HT-29 (cell line): ENCODE measurements at places on chromosomes 11 and 22.
A peak's percentile ranks its signal among the peaks of the same experiment; 100 is the strongest.

DNA sequence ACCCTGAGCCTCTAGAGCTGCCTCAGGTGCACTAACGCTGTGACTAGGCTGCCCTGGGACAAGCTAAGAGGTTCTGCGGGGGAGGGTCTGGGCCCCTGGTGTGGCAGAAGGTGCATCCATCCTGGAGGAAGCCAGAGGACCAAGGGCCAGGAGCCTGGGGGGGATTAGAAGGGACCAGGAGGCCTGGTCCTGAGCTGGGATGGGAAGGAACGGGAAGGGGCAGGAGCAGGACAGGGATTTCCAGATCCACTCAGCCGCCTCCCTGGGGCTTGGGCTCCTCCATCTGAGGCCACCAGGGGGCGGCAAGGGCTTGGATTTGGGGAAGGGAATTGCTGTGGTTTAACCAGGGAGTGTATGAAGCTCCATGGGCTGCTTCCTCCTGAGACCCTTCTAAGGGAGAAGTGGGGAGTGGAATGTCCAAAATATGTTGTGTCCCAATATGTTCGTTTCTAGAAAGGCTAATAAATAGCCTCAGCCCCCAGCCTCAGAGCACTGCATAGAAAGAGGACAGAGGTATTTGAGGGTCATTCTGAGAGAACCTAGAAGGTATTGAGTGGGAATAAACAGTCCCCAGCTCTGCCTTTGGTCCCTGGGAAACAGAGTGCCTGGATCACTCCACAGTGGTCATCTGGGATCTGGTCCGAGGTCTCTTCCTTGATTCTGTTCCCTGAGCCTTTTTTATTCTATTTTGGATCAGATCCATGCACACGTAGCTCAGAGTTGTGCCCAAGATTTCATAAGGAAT, 17.4 kb upstream of the PRAME start:
- DNase-seq, result peak; percentile 33

DNA sequence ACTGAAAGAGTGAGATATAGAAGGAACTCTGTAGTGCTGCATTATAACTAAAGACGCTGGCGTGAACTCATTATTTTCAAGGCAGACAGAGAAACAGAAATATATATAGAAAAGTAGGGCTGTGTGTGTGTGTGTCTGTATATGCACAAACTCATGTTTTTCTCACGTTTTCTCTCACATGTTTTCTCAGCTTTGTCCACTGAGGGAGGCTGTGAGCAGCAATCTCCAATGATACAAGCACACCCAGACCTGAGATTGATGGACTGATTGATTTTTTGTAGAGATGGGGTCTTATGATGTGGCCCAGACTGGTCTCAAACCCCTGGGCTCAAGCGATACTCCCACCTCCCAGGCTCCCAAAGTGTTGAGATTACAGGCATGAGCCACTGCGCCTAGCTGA, 122.5 kb downstream of the SERGEF start:
- DNase-seq, result peak; percentile 21

DNA sequence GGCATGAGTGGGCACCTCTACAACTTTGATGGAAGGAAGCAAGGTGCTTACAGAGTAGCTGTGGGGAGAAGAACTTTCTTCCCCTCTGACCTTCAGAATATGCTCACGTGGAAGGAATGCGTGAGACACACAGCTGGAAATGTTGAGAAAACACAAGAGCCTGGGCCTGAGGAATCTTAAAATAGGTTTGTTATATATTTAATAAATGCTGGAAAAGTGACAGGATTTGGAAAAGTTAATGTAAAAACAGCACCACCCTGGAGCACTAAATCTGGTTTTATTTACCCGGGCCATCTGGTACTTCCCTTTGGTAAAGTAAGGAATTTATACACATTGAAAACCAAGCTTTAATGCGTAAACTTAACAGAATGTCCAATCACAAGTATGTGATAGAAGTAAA, 14.0 kb upstream of the AMPD3 start:
- no peak for DNase-seq

- no peak for DNase-seq
Observed at GRCh38 chr11:86753459-86753858, 46.9 kb upstream of the PRSS23 start.

DNA sequence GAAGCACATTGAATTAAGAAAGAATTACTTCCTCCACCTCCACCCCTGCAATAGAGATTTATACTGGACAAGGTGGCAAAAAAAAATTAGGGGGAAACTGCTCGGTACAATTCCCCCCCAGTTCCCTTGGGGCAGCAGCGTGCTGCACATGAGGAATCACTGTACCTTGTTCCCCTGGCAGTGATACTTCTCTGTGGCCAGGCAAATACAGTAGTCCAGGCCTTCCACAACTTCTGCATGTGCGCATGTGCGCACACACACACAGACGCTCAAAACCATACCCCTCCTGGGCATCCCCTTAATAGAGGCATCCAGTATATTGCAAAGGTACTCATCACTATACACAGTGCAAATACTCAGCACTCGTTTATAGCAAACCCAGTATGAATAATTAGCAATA, 68.9 kb downstream of the ARFGAP2 start:
- no peak for DNase-seq

- no peak for DNase-seq
Observed at GRCh38 chr11:1608363-1608762, at the start of gene KRTAP5-3. Gene KRTAP5-3 (minus strand): TSS chr11:1608463. CDS start chr11:1608385, 78 bp downstream.

- DNase-seq, result no peak
Observed at GRCh38 chr11:119222308-119222707, 16.2 kb downstream of the CBL start.

GRCh38 chr22:33747576-33748180, 172.6 kb downstream of the LARGE1 start:
- DNase-seq, result peak; percentile 40

DNA sequence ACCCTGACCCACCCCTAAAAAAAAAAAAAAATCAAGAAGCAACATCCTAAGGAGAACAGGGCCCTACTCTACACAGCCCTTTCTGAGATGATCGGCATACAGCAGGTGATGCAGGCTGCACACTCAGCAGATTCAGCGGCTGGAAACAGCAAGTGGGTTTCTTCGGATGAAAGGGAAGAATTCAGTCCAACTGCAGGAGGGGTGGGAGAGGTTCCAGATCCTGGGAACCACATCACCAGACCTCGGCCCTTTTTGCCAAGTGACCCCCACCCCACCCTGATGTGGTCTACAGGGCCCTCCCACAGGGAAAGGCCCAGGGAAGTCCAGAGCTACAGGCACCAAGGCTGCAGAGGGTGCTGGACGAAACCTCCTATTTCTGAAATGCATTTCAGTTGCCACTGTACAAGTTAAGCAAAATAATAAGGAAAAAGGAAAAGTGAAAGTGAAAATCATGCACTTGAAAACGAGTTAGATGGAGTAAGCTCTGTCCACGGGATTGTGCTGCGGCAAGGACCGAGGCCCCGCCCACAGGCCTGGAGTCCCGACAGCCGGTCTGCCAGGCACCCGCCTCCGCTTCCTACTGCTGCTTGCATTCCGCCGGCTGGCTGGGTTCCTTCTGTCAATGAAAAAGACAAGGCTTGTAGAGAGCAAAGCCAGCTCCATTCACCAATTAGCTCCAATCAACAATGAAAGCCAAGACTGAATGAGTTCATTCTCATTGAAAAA, 16.0 kb upstream of the PHLDA2 start:
- DNase-seq, result peak; percentile 55

DNA sequence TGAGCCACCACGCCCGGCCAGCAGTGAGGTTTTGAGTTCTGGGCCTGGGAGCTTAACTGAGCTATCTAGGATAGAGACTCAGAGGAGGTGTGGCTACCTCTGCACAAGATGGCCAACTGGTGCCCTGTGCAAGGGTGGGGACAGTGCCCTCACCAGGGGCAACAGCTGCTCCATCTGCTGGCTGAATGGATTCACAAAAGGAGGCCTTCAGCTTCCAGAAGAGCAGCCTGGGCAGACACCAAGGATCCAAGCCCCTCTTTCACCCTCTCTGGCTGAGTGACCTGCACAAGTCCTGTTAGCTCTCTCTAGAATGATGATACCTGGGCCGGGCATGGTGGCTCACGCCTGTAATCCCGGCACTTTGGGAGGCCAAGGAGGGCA, 33.5 kb upstream of the BAIAP2L2 start:
- peak; percentile 50 for DNase-seq

GRCh38 chr11:110026858-110027626, 66.2 kb upstream of the ZC3H12C start:
- no peak for DNase-seq

- DNase-seq, result no peak
Observed at GRCh38 chr11:14687943-14688627, 44.5 kb downstream of the PDE3B start.

GRCh38 chr11:506995-507726, at the start of gene RNH1:
Gene RNH1 (minus strand): TSS chr11:507242. CDS start chr11:502162, 5,080 bp downstream.
- peak; percentile 91 for DNase-seq

DNA sequence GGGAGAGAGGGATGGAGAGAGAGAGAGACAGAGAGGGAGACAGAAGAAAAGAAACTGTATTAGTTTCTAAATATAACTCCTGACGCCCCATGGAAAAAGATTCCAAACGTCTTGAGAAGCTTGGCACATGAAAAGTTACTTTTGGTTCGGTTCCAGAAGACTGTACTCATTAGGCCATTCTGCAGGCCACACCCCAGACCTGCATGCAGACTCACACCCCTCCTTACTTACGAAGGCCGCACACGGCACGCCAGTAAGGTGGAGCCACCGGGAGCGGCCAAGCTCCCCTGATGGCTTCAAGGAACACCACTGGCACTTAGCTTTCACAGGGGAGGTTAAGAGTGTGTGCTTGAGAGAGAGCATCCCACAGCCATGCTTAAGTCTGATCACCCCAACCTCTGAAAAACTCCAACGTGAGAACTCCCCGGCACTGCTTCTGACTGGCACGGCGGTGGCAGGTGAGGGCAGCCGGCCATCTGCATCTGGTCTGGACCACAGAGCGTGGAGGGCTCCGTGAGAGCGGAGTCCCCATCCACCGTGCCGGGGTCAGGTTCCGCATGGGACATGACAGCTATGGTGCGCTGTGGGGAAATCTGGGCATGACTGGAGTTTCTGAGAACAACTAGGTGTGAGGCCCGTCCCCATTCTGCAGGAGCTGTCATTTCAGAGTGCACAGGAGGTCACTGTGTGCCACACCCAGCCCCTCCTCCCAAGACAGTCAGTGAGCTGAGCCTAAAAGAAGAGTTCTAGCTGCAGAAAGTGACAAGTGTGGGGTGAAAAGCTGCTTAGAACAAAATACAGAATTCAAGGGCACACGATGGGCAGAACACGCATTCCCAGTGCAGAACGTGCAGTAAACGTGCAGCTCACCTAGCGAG, 62.4 kb downstream of the MYH9 start:
- no peak for DNase-seq

- no peak for DNase-seq
Observed at GRCh38 chr11:125258291-125259032, 93.9 kb downstream of the PKNOX2 start.

DNA sequence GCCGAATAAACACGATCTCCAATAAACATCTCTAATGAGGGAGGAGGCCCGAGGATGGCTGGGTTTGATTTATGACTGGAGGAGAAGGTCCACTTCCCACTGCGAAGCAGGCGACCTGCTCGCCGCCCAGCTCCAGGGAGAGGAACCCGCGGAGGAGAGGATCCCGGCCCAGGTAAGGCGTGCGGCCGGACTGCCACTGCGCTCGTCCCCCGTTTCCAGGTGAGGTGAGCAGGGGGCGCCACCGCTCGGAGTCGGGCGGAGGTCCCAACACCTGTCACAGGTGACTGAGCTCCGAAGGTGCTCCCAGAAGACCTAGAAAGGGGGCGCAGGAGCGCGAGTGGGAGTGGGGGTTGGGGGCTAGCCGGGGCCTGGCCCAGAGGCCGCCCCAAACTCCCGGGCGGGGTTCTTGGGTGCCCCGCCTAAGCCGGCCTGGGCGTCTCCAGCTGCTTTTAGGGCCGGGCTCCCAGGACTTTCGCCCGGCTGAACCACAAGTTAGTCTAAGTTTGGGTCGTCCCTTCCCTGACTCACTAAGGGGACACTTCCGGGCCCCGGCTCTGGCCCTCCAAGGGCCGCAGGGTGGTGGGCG, 5.4 kb upstream of the PAX6 start:
- no peak for DNase-seq

GRCh38 chr22:19904174-19904856, 37.3 kb upstream of the COMT start:
- DNase-seq, result no peak

GRCh38 chr11:115452241-115452640, 52.0 kb downstream of the CADM1 start:
- DNase-seq, result peak; percentile 41

DNA sequence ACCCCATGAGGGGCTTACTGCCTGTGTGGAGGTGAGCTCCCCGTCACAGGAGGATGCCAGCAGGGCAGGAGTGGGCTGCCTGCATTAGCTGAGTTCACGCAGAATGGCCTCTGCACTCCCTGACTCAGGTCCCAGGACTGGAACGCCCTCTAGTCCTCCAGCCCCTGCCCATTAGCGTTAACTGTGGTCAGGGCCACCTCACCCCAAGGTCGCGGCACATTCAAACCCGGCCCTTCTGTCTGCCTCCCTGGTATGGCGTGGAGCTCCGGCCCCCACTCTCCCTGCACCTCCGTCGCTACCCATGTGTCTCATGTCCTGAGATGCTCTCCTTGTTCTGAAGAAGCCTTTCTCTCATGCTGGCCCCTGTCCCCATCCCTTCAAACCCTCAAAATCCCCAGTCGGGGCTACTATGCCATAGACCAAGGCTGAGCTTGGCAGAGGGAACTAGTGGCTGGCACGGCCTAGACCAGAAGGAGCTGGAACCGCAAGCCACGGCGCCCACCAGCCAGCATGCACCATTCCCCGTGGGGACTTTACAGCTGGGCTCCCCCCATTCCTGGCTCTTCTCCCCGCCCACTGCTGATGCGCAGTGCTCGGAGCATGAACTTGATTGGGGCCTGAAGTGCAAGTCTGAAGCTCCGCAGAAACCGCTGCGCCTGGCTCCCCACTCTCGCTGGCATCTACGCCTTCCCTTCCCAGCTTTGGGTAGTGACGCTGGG, 79.5 kb upstream of the RTL6 start:
- no peak for DNase-seq

- DNase-seq, result peak; percentile 72
Observed at GRCh38 chr22:36435516-36436415, 45.7 kb downstream of the TXN2 start.

DNA sequence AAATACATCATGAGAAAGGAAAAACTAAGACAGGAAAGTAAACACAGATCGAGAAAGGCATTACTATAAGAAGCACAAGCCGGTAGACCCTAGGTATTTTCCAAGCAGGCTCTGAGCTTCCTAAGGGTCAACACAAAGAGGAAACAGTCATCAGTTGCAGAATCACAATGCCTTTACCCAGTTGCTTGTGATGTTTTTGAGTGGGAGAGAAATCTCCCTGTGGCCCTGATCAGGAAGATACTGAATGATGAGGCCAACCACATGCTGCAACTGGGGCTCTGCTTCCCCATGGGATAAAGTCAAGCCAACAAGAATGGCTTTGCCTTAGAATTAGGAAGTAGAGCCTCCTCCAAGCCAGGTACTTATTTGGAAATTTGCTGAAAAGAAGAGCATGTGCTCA, 132.6 kb downstream of the MICAL2 start:
- no peak for DNase-seq

GRCh38 chr22:20102203-20102780, 13.6 kb upstream of the RANBP1 start:
- no peak for DNase-seq

- no peak for DNase-seq
Observed at GRCh38 chr22:36222887-36223450, 16.4 kb downstream of the APOL2 start.

GRCh38 chr22:37496651-37497050, 10.5 kb upstream of the MFNG start:
- DNase-seq, result no peak

- DNase-seq, result no peak
Observed at GRCh38 chr11:9662273-9662672, 1.6 kb upstream of the SWAP70 start.

- no peak for DNase-seq
Observed at GRCh38 chr22:23565305-23565914, 14.7 kb downstream of the IGLL1 start.
